ENCODE measurements at places on chromosomes 13 and 19.

- DNase-seq = no peak
These were observed 847.2 kb upstream of the GPC6 start for GRCh38 chr13:92379371-92379770.

GRCh38 chr13:39602614-39603366 lies at the start of gene LHFPL6:
Gene LHFPL6 (minus strand): TSS chr13:39603193.
- DNase-seq = peak; percentile 27

DNA sequence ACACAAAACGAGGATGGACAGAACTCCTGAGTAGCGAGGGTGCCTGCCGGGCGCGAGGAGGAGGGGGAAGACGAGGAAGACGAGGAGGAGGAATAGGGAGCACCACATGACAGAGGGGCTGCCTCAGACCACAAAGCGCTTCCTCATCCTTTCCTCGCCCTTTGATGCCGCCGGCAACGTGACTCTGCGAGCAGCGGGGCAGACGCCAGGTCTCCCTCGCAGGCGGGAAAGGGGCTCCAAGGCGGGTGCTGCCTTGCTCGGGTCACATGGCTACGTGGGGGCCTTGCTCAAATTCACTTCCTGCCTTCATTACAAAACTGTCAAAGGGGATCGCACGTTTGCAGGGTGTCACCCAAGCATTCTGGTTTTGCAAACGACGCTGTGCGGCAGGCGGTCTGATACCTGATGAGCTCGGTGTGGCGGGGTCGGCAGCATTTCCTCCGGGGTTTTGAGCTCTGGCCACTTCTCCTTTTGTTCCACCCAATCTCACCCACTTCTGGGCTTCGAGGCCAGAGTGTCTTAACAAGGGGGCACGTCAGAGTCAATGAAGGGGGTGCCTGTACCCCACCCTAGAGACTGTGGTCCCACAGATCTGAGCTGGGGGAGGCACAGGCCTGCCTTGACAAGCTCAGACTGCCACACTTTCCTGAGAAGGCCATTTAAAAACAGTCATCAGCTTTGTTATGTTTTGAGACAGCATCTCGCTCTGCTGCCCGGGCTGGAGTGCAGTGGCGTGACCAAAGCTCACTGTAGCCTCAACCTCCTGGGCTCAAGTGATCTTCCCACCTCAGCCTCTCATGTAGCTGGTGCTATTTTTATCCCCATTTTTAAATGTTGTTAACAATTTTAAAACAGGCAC lies 14.9 kb downstream of the MAP2K2 start:
- DNase-seq = peak; percentile 50

- no peak for DNase-seq
These were observed 8.1 kb upstream of the ERICH6B start for GRCh38 chr13:45623516-45624090.

GRCh38 chr13:66864627-66865026 lies 365.5 kb downstream of the PCDH9 start:
- no peak for DNase-seq

DNA sequence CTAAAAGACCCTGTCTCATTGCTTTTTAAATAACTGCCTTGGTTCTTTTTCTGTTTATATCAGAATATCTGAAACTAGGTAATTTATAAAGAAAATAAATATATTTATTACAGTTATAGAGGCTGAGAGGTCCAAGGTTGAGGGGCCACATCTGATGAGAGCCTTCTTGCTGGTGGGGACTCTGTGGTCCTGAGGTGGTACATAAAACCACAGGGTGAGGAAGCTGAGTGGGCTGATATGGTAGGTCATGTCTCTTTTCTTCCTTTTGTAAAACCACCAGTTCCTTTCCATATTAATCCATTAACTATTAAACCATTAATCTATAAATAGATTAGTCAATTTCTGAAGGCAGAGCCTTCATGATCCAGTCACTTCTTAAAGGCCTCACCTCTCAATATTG lies 109.5 kb upstream of the SPRY2 start:
- no peak for DNase-seq

Data from stimulated activated CD4-positive, alpha-beta T cell treated with anti-CD3 and anti-CD28 coated beads, Interleukin-1b, Interleukin-23, amount 100 ng/mL, for 4 hours (primary cell).